ENCODE measurements at places on chromosomes 4 and X.

- DNase-seq, result no peak
Observed at GRCh38 chr4:113288696-113289095, 239.2 kb downstream of the ANK2 start.

GRCh38 chr4:1249731-1250526 is 999 bp upstream of the CTBP1 start:
- no peak for DNase-seq

DNA sequence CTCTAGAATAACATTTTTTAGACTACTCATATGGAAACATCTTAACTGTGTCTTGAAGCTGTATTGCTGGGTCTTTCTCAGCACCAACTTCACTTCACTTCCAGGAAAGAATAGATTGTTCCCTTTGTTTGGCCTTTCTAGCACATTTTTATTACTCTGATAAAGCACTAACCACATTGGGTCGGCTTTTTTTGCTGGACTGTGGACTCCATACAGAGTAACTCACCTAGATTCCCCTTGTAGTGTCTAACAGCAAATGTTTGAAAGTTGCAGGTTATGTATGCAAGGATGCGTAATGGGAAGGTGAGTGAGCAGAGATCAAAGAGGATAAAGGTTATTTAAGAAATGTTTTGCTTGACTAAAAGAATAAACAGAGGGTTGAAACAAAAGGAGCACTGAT is 101.2 kb downstream of the MMRN1 start:
- no peak for DNase-seq

DNA sequence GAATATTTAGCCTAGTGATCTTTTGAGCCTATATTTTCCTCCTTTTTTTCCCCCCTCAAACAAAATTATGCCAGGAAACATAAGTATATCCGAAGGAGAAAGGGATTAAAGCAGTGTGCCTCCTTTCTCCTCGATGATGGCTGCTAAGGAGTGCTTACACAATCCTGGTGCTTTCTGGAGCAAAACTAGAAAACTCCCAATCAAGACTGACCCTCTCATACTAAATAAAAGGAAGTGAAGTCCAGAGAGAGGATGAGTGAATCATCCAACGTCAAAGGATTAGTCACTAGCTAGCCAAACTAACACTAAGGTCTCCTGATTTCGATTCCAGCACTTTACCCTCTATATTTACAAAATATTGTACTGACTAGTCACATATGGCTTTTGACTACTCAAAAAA is 146.8 kb downstream of the PPP3CA start:
- DNase-seq, result no peak

GRCh38 chr4:144399927-144400326 is 246.0 kb upstream of the HHIP start:
- no peak for DNase-seq

DNA sequence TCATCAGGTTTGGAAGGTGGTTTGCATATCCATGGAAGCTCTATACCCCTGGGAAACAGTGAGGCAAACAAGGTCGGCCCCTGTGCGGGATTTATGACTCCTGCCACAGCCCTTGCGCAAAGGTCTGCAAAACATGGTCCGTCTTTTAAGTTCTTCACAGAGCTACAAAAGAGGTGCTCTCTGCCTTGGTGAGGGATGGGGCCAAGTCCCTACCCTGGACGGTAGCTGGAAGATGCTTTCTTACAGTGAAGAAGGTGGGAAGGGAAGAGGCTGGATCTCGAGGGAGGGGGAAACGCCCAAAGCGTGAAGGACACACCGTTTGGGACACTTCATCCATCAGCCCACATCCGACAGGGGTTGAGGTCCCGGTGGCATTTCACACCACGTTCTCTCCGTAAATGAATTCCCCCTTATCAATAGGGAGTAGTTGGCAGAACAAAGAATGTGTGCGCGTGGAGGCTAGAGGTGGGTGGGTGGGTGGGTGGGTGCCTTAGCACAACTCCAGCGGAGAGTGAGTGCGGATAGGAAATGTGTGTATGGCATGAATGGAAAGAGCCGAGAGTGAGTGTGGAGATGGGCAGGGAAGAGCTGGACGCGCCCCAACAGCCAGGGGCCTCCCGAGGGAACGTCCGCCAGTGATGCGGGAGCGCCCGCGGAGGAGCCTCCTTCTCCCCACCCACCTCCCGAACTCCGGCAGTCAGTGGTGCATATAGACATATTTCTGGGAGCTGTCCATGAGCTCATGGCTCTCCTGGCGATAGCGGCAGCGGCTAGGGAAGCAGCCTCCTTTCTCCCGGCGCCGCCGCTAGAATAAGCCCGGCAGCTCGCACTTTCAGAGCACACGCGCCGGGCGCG is 68.3 kb downstream of the LARP7 start:
- no peak for DNase-seq

DNA sequence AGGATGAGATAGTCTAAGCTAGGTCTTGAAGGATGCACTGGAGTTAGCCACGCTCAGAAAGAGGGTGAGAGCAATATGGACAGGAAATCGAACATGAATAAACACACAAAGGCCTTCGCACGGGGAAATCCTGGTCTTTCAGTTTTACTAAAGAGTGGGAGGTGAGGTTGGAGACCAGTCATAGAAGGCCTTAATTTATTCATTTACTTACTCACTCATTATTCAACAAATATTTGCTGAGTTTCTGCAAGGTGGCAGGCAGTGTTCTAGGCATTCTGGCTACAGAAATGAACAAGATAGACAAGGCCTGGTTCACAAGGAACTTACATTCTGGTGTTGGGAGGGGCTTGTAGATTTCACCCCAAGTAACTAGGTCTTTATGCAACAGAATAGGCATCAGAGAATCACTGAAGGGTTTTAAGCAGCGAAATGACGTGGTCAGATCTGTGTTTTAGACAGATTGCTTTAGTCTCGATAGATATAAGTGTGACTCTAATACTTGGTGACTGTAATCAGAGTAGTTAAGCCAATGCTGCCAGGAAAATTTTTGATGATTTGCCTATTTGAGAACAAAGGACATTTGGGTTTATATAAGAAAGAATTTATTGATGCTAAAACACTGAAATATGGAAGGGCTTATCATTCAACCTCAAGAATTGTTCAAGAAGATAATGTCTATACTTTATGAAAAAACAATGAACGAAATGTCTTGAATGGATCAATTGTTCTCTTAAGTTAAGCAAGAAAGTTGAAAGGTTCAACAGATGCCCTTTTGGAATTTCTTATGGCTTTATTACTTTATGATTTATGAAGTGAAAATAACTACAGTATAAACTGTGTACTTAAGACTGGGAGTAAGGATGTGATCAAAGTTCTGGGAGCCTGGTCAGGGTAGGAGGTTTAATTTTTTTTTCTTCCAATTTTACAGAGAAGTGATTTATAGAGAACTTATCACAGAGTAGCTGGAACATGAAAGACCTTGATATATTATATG is 184.4 kb upstream of the CASK start:
- no peak for DNase-seq

GRCh38 chr4:14743172-14743571 is 259.1 kb upstream of the CPEB2 start:
- DNase-seq, result no peak

DNA sequence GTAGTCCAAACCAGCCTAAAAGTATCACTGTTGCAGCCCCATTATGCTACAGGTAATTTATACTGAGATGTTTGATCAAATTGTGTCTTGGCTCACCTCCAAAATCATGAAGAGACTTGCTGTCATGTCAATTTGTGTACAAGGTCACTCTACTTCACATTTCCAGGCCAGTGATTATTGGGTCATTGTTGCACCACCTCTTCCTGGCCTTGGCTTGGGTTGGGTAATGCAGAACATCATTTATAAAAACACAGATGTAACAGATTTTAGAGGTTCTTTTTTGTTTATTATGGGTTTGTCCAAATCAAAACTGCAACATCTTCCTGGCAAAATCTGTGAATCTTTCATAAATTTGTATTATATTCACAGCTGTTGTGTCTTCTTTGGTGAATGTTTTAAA is 459.5 kb downstream of the ANKRD50 start:
- no peak for DNase-seq

GRCh38 chr4:118751629-118752323 is 66.6 kb downstream of the METTL14 start:
- DNase-seq, result no peak

- no peak for DNase-seq
Observed at GRCh38 chr4:52112411-52112810, 61.3 kb downstream of the SPATA18 start.

DNA sequence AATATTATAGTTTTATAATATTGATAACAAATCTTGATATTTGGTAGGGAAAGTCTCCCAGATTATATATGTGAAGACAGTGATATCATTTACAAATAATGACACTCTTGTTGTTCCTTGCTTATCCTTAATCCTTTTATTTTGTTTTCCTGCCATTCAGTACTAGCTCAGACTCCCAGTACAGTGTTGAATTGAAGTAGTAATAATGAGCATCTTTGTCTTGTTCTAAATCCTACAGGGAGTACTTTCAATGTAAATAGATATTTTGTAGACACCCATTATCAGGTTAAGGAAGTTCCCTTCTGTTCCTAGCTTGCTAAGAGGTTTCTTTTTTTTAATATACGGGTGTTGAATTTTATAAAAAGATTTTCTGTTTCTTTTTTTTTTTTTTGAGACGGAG is 33.0 kb downstream of the WWC2 start:
- DNase-seq, result no peak

- no peak for DNase-seq
Observed at GRCh38 chrX:112851806-112852205, 11.2 kb upstream of the AMOT start.

DNA sequence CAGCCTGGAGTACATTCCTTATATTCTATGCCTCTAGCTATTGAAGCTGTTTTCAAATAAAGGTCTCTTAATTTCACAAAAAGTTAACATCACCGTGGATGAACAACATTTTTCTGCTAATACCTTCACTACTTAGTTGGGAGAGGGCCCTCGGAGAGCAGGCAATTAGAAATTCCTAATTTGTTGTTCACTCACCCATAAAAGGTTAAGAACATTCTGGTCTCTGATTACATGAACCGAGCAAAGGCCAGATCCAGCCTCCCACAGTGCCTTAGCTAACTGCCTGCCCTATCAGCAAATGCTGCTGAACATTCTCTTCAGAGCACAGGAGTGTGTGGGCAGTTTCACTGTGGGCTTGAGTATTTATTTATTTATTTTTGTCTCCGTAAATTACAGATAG is 36.0 kb upstream of the TTC29 start:
- no peak for DNase-seq

GRCh38 chrX:140715787-140716186 is 6.2 kb downstream of the LINC00632 start:
- DNase-seq, result no peak

DNA sequence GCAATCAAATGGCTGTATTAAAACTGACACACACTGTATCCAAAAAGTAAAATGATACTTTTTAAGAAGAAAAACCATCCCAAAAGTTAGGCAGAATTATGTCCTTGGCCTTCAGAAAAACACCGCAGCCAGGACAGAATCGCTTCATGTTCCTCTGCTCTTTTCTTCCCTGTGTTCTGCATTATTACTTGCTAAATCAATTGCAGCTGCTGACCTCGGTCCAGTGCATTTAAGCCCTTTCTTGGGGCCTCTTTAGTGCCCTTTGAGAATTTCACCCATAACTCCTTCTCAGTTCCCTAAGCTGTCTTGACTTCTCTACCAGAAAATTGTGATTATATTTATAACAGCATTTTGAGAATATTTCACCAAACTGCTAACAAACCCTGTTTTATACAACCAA is 696.9 kb downstream of the PCDH7 start:
- no peak for DNase-seq

DNA sequence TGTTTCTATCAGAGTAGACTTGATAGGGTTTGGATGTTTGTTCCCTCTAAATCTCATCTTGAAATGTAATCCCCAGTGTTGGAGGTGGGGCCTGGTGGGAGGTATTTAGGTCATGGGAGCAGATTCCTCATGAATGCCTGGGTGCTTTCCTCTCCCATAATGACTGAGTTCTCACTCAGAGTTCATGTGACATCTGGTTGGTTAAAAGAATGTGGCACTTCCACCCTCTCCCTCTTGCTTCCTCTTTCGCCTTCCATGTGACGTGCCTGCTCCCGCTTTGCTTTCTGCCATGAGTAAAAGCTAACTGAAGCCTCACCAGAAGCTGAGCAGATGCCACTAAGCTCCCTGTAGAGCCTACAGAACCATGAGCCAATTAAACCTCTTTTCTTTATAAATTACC is 47.3 kb upstream of the SRPX start:
- DNase-seq, result no peak

GRCh38 chr4:168587411-168588125 is 90.7 kb downstream of the PALLD start:
- DNase-seq, result no peak

DNA sequence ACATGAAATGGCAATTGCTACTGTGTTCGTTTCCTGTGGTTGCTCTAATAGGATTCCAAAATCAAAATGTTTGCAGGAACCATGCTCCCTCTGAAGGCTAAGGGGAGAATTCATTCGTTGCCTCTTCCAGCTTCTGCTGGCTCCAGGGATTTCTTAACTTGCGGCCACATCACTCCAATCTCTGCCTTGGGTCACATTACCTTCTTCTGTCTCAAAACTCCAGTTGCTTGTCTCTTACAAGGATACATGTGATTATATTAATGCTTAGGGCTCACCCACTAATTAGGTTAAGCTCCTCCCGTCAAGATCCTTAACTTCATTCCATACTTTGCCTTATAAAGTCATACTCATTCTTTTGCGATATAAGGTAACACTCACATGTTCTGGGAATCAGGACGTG is 208.4 kb downstream of the RBM46 start:
- DNase-seq, result no peak

GRCh38 chr4:165308606-165309005 is 18.9 kb upstream of the MSMO1 start:
- DNase-seq, result no peak

- DNase-seq, result no peak
Observed at GRCh38 chr4:20487446-20487845, 212.8 kb upstream of the PACRGL start.

DNA sequence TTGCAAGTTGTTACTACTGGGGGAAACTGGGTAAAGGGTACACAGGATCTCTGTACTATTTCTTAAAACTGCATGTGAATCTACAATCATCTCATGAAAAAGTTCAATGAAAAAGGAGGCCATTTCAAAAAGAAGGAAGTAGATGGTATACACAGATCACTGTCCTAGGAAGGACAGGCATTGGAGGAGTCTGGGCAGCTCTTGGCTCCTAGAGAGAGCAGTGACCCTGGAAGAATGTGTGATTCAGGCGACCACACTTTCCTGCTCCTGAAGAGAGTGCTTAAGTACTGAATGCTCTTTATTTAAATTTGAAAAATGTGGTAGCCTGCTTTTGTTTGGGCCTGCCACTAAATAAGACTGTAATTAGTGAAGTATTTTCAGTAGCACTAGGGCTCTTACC is 318.1 kb upstream of the CASK start:
- DNase-seq, result no peak

GRCh38 chr4:95186666-95187065 is 362.1 kb downstream of the UNC5C start:
- DNase-seq, result no peak

DNA sequence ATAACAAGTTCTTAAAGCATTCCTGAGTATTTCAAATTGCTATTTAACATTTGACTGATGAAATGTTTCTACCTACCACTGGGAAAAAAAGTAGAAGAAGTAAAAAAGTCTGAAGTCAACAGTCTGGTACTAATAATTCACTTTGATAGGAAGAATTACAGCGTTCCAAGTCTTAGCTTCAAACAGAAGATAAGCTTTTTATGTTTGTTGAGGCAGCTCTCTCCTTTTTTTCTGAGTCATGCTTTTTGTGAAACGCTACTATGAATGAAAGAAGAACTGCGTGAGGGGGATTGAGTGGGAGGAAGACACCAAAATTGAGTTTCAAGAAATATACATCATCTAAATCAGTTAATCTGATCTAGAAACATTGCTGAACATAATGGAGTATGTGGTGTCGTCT is 13.0 kb upstream of the KDR start:
- no peak for DNase-seq

GRCh38 chr4:169582706-169583105 is 29.7 kb downstream of the NEK1 start:
- no peak for DNase-seq

- no peak for DNase-seq
Observed at GRCh38 chrX:110138557-110138956, 135.6 kb downstream of the TMEM164 start.

All from GM18507 (cell line).